ENCODE measurements at places on chromosomes 3 and 15. TPM values are rescaled to one million over a fixed set of nuclear protein-coding genes. Genes with fewer than 3 reads are reported as not detected.

Gene EAF1
- total RNA-seq: 9.1 TPM

Gene SLC24A5
- total RNA-seq: not detected

Gene GTF2A2
- 10.2 TPM for total RNA-seq

Gene LARP6
- total RNA-seq: 44.2 TPM

Gene NEK11
- total RNA-seq: 3.4 TPM

Gene ACTL6A
- total RNA-seq: 23.1 TPM

Gene RBMS3
- total RNA-seq: 17.4 TPM

Gene MME
- total RNA-seq: 11.2 TPM

Gene CLDN1
- total RNA-seq: 33.3 TPM

DNA sequence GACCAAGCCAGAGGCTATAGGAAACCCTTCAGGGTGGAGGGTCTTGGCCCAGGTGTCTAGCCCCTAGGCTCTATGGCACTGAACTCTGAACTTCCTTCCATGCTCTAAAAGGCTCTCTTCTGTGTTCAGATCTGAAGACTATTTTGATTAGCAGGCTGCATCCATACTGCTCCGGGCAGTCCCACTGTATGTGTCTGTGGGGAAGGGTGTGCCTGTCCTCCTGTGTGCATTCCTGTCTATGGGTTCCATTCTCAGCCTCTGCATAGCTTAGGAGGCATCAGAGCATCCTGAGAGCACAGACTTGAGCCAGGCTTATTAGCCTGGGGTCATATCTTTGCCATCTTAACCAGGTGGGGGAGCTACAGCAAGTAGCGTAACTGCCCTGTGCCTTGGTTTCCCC is 38.0 kb downstream of the EXOG start:
- H3K36me3 ChIP-seq: no peaks in the 10 kb centered on the region
- no peaks in the 10 kb centered on the region for H3K4me1 ChIP-seq
- no peak overlapping the region for H3K27ac ChIP-seq
- H3K27me3 ChIP-seq: no peaks in the 10 kb centered on the region
- no peak overlapping the region for H3K4me3 ChIP-seq

- H3K36me3 ChIP-seq: no peaks in the 10 kb centered on the region
- H3K4me1 ChIP-seq: no peaks in the 10 kb centered on the region
- no peak for DNase-seq
Observed at GRCh38 chr3:114178770-114179368, at the start of gene DRD3. DRD3 (minus strand) TSS chr3:114179052; CDS start chr3:114171992, 7,060 bp downstream.

DNA sequence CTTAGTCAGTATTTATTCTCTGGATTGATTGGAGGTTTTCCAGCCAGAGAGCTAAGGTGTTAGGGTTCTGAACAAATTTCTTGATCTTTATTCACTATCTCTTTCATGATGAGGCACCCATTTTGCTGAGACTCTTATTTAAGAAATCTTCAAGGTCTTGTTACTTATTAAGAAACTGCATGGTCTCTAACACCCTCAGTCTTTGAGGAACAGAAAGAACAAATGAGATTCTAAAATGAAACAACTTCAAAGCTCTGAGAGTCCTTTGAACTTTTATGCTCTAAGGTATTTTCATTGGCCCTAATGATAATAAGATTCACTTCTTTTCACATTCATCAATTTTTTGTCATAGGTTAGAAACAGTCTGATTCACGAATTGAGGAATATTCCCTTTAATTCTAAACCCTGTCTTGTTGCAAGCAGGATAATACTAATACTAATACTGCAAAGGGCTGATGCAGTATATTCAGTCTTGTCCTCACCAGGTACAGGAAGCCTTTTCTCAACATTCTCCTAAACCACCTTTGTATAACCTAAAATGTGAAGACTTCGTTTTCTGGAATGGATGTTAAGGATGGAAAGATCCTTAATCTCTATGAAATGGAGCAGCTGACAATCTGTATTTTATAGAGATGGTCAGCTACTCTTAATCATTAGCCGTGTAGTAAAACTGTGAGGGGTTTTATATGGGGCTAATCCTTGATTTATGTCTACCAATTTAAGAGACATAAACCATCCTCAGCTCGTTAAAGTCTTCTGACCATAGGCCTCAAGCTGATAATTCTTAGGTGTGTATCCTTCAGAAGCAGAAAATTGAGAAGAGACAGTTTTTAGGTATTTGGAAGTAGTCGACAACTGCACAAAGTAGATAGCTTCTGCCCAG is 198.3 kb downstream of the OTOL1 start:
- DNase-seq: no peak
- H3K4me1 ChIP-seq: no peaks in the 10 kb centered on the region
- H3K4me3 ChIP-seq: no peak overlapping the region
- H3K36me3 ChIP-seq: no peaks in the 10 kb centered on the region

- H3K27me3 ChIP-seq: no peaks in the 10 kb centered on the region
- no peaks in the 10 kb centered on the region for H3K36me3 ChIP-seq
- DNase-seq: no peak
- H3K4me3 ChIP-seq: no peak overlapping the region
- peaks cover 31% of the 10 kb centered on the region for H3K4me1 ChIP-seq
Observed at GRCh38 chr3:143974271-143975238, 2.9 kb downstream of the DIPK2A start.

- H3K27ac ChIP-seq: peak overlapping the region; percentile 29
- peak; percentile 65 for DNase-seq
- H3K36me3 ChIP-seq: no peaks in the 10 kb centered on the region
- peaks cover 19% of the 10 kb centered on the region for H3K4me1 ChIP-seq
- H3K4me3 ChIP-seq: no peak overlapping the region
- no peaks in the 10 kb centered on the region for H3K27me3 ChIP-seq
Observed at GRCh38 chr3:61894988-61895935, 333.9 kb downstream of the PTPRG start.

DNA sequence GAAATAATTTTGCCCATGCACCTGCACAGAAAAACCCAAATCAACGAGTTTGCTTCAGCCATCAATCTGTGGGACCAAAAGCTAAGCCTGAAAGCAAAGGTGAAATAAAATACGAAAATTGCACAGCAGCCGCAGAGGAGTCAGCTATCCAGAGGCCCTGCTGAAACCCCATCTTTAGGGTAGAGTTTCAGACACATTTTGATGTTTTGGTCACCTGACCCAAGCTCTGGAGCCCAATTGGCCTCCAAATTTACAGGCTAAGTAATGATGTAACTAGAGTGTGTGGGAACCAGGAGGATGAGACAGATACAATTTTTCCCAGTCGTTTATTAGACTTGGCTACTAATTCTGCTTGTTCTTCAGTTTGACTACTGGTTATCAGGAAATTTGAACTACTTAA is 308.6 kb upstream of the ATP11B start:
- H3K4me3 ChIP-seq: no peak overlapping the region
- no peak for DNase-seq
- H3K36me3 ChIP-seq: no peaks in the 10 kb centered on the region
- H3K4me1 ChIP-seq: no peaks in the 10 kb centered on the region

- no peak overlapping the region for H3K4me3 ChIP-seq
- H3K27ac ChIP-seq: no peak overlapping the region
- H3K27me3 ChIP-seq: no peaks in the 10 kb centered on the region
- no peaks in the 10 kb centered on the region for H3K36me3 ChIP-seq
- DNase-seq: no peak
Observed at GRCh38 chr15:92200891-92201290, 192.8 kb upstream of the ST8SIA2 start.

DNA sequence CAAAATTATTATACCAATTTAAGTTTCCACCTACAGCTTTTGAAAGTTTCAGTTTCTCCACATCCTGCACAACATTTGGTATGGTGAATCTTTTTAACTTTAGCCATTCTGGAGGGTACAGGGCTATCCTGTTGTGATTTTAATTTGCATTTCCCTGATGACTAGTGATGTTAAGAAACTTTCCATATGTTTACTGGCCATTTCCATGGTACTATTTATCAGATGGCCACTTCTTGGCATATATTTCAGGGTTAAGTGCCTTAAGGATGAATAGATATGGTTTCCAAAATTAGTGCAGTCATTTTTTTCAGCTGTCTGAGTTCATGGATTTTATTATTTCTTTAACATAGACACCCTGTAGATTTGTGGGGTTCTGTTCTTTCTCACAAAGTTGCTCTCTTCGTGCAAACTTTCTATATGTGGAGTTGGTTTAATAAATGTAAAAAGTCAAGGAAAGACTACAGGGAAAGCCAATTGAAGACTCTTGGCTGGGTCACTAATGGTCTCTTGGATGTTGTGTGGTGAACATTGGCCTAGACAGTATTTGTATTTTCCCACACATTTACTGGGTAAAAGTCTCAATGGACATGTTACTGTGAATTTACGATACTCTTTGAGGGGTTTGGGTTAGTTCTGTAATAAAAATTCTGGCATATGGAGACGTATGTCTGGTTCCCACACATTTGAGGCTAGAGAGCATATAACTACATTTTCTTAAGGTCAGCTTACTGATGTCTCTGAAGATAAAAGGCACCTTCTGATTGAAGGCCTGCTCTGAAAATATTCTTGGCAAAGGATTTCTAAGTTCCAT is 147.5 kb upstream of the PDZRN3 start:
- H3K27me3 ChIP-seq: no peaks in the 10 kb centered on the region
- H3K4me1 ChIP-seq: no peaks in the 10 kb centered on the region
- no peaks in the 10 kb centered on the region for H3K36me3 ChIP-seq
- no peak overlapping the region for H3K27ac ChIP-seq
- H3K4me3 ChIP-seq: no peak overlapping the region

DNA sequence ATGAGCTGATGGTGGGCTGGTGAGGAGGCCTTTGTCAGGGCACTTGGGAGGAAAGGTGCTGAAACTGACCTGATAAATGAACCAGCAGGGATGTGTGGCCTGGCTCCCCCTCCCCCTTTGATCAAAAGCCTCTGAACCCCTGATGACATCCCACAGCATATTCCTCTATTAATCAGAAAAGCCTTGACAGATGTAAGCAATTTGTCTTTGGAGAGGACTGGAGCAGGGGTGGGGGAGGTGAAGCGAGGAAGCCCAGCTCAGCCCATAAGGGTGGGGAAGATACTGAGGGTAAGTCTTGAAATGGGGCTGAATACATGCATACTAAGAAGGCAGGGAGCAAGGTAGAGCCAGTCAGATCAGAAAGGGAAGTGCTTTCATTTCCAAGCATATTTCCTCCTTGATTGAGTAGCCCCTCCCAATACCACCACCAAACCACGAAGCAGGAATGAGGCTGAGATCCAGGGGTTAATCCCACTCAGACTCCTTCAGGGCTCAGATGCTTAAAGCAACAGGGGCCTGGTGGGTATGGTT is 34.7 kb upstream of the MRPS22 start:
- no peaks in the 10 kb centered on the region for H3K4me1 ChIP-seq
- no peaks in the 10 kb centered on the region for H3K27me3 ChIP-seq
- no peak overlapping the region for H3K4me3 ChIP-seq

GRCh38 chr3:170499562-170500156 is 81.0 kb downstream of the CLDN11 start:
- no peaks in the 10 kb centered on the region for H3K36me3 ChIP-seq
- H3K27ac ChIP-seq: no peak overlapping the region
- DNase-seq: peak; percentile 51
- H3K4me3 ChIP-seq: no peak overlapping the region

GRCh38 chr3:162994165-162994564 is 1497.6 kb downstream of the OTOL1 start:
- H3K36me3 ChIP-seq: no peaks in the 10 kb centered on the region
- no peak overlapping the region for H3K4me3 ChIP-seq
- DNase-seq: no peak
- no peaks in the 10 kb centered on the region for H3K27me3 ChIP-seq
- no peak overlapping the region for H3K27ac ChIP-seq

- DNase-seq: no peak
- no peak overlapping the region for H3K27ac ChIP-seq
- H3K27me3 ChIP-seq: no peaks in the 10 kb centered on the region
- no peaks in the 10 kb centered on the region for H3K36me3 ChIP-seq
- no peaks in the 10 kb centered on the region for H3K4me1 ChIP-seq
Observed at GRCh38 chr3:28940530-28940929, 340.3 kb upstream of the RBMS3 start.

GRCh38 chr3:55683666-55684270 is 196.7 kb upstream of the WNT5A start:
- DNase-seq: no peak
- H3K27me3 ChIP-seq: no peaks in the 10 kb centered on the region
- H3K36me3 ChIP-seq: no peaks in the 10 kb centered on the region
- H3K4me3 ChIP-seq: no peak overlapping the region
- H3K27ac ChIP-seq: no peak overlapping the region

DNA sequence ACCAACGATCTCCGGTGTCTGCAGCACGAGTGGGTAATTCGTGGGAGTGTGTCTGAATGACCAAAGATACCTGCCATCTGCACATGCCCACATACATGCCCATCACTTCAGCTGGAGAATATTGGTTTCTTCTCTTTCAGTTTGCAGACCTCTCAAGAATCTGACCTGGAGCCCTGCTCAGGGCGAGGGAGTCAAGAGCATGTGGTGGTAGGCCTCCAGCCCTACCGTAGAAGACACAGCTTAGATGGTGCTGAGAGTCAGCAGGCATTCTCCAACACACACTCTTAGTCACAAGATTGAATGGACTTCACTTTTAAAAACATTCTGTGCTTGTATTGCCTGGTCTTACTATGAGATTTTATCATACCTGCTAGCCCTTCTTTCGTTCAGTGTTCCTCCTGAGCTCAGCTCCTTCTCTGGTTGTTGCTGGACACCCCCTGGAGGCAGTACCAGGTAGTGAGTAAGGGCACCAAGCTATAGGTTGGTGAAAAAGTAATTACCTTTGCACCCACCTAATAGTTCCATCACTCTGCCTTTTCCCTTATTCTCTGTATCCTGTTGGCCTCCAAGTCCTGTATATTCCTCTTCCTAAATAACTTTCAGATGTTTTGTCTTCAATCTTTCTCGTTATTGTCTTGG is 252.0 kb downstream of the CACNA2D3 start:
- peak; percentile 51 for DNase-seq
- no peaks in the 10 kb centered on the region for H3K36me3 ChIP-seq
- H3K4me1 ChIP-seq: no peaks in the 10 kb centered on the region
- H3K27ac ChIP-seq: no peak overlapping the region
- H3K27me3 ChIP-seq: no peaks in the 10 kb centered on the region

GRCh38 chr3:151538456-151539393 is 77.9 kb upstream of the IGSF10 start:
- DNase-seq: peak; percentile 25
- no peak overlapping the region for H3K27ac ChIP-seq
- H3K27me3 ChIP-seq: no peaks in the 10 kb centered on the region

DNA sequence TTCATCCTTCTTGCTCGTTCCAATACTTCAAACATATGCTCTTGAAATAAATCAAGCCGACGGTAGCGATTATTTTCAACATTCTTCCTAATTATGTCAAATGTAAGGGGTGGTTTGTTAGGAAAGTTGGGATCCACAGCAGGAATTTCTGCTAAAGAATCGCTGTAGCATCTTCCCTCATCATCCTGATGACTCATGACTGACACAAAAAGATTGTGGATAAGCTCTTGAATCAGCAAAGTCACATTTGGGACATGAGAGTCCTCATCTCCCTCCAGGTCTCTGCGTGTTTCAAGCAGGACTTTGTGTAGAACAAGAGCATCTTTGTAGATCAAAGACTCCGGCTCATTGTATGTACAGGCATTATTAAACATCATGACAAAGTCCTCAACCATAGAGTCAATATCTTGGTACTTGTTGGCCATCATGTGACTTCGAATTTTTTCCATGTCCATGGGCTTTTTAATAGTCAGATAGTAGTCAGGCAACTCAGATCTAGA is 73.0 kb downstream of the UQCC5 start:
- no peak overlapping the region for H3K4me3 ChIP-seq
- H3K4me1 ChIP-seq: peaks cover 23% of the 10 kb centered on the region
- no peaks in the 10 kb centered on the region for H3K27me3 ChIP-seq
- no peaks in the 10 kb centered on the region for H3K36me3 ChIP-seq
- DNase-seq: no peak
- H3K27ac ChIP-seq: no peak overlapping the region

GRCh38 chr3:25768851-25769250 is 14.4 kb downstream of the NGLY1 start:
- H3K27me3 ChIP-seq: no peaks in the 10 kb centered on the region
- no peak for DNase-seq
- peaks cover 2% of the 10 kb centered on the region for H3K36me3 ChIP-seq
- H3K4me3 ChIP-seq: no peak overlapping the region
